ENCODE measurements at places on chromosomes 2 and 18.

DNA sequence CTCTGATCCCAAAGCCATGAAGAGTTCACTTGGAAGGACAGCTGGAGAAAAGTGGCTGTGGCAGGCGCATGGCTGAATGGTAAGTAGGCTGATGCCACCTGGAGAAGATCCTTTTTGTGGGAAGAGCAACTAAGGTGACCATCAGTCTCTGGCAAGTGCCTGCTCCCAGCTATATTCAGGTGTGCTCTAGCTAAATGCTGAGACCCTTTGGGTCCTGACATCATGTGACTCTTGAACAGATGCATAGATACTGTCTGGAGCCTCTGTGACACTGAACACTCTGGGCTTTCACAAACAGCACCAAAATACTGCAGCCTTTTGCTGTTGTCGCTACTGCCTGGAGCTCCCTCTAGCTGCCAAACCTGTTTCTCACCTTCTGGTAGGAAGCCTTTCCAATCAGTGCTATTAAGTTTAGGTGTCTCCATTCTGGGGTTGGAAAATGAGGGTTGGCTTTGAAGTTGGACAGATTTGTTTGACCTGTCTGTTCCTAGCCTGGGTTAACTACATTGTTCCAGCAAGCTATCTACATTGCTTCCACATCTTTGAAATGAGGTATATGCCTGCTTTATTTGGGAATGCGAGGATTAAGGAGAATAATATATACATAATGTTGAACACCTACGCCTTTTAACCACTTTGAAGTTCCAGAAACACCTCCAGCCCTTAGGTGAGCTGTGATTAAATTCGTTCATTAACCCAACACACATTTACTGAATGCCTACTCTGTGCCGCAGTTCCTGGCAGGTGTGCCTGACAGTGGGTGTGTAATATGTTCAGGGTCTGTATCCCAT lies 3.1 kb downstream of the EGR4 start:
- DNase-seq, result no peak

GRCh38 chr2:65350651-65351056 lies 81.7 kb downstream of the SPRED2 start:
- no peak for DNase-seq

DNA sequence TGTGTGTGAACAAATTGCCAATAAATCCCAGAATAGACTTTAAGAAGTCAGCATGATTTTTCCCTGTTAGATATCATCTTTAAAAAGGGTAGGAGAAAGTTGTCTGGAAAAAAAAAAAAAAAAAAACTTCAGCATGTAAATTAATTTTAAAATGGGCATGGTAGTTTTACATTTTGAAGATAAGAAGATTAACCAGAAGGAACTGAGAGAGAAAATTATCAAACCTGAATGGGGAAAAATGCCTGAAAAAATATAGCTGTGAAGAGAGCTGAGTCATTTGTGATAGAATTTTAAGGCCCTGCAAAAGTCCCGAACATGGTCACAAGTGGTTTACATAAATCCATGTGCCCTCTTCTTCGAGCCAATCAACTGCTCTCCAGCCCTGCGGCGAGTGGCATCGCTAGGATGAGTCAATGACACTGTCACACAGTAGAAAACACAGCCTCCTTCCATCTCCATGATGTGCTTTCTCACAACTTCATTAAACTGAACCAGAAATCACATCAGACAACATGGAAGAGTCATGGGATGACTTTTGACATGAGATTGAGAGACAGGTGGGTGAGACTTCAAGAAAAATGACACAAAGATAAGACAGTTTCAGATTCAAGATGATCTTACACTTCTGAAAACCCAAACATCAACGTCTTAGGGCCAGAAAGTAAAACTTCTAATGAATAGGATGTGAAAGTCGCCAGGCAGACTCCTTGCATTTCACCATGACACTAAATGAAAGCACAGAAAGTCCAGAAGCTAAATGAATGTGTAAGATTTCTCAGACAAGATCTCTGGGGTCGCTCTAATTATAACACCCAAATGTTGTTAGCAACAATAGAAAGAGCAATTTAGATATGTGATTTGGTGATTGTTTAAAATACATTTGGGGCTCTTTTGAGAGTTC lies 273.0 kb upstream of the ID2 start:
- DNase-seq, result no peak

DNA sequence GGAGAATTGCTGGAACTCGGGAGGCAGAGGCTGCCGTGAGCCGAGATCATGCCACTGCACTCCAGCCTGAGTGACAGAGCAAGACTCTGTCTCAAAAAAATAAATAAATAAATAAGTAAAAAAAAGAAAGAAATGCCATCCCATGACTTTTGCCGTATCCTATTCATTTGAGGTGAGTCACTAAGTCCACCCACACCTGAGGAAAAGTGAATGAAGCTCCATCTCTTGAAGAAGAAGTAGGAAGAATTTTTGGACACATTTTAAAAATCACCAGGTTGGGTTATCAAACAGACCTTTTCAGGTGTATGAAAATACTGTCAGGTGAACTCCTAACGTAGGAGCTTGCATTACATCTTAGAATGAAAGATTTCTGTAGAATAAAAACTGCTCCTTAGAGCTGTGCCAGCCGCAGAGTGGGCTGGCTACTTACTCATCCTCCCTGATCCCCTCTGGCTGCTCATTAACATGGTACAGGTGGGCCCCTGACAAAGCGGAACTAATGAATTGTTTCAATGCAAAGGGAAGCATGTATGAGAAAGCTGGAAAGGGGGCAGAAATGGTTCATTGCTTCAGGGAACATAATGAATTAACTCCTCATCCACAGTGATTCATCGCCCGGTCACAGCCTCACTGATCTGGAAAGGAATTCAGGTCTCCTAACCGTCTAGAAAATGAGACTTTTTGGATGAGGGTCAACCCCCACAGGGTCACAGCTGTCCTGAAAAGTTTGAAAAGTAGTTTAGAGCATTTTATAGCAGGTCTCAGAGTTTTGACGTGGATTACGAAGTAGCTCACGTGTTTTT lies 191.4 kb downstream of the SPP2 start:
- peak; percentile 35 for DNase-seq

GRCh38 chr2:192885569-192886160 lies 690.9 kb upstream of the TMEFF2 start:
- no peak for DNase-seq

- no peak for DNase-seq
These were observed 127.5 kb downstream of the PTGR3 start for GRCh38 chr18:75081486-75081885.

DNA sequence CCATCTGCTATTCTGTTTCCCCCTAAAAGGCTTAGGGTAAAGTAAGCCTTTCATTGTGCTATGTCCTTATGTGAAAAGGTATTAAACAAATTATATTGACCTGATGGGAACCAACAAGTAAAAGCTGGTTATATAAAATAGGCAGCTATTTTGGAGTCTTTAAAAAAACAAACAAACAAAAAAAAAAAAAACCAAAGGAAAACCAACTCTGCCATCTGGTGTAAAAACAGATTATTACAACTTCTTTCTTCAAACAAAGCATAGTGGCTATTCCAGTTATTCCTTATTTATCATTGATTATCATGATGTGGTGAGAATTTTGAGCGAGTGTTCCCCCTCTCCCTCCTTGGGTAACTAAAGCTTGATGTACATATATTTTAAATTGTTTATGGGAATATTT lies 122.3 kb upstream of the FHL2 start:
- no peak for DNase-seq

DNA sequence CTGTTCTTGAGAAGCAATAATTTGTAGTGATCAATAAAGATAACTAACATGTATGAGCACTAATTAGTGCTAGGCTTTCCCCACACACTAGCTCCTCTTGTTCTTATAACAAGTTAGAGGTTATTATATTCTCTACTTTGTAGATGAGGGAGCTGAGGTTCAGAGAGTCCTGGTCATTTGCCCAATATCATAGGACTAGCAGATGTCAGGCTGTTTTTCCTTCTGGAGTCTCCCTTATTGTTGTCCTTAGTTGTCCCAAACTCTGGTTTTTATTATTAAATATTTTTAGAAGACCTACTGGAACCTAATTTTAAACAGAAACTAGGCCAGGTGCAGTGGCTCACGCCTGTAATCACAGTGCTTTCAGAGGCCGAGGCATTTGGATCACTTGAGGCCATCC lies 16.5 kb upstream of the TTC39C start:
- DNase-seq, result no peak

DNA sequence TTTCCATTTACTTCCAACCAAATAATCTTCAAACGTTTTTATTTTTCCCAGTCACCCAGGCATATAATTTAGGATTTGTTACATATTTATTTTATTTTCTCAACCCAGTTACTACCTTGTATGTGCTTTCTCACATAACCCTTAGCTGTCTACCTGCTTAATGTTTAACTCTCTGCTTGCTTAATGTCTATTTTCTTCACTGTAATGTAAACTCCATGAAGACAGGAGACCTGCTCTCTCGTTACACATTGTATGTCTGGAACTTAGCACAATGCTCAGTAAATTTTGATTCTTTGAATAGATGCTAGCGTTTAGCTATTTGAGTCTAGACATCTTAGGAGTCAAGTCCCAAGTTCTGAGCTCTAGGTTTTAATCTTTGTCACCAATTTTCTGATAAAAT lies 70.2 kb downstream of the RBBP8 start:
- no peak for DNase-seq

DNA sequence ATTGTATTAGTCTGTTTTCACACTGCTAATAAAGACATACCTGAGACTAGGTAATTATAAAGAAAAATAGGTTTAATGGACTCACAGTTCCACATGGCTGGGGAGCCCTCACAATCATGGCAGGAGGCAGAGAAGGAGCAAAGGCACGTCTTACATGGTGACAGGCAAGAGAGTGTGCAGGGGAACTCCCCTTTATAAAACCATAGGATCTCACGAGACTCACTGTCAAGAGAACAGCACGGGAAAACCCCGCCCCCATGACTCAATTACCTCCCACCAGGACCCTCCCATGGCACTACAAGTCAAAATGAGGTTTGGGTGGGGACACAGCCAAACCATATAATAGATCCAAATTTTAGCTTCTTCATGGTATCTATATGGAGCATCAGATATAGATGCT lies 69.6 kb upstream of the TMEM87B start:
- no peak for DNase-seq

DNA sequence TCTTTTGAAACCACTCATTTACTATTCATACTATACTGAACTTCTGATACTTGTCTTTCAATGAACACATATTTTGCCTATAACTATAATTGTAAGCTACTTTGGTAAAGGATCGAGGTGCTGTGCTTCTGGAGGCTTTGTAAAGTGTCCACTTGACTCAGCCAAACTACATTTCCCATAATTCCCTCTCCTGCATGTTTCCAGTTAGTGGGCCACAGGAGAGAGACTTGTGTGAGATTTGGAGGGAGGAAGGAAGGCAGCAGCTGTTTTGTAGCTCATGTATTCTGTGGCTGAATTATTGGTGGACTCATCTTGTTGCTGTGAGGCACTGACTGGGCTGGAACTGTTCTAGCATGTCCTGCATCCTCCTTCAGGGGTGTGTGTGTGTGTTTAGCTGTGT lies 328.8 kb downstream of the ARL6IP6 start:
- no peak for DNase-seq

DNA sequence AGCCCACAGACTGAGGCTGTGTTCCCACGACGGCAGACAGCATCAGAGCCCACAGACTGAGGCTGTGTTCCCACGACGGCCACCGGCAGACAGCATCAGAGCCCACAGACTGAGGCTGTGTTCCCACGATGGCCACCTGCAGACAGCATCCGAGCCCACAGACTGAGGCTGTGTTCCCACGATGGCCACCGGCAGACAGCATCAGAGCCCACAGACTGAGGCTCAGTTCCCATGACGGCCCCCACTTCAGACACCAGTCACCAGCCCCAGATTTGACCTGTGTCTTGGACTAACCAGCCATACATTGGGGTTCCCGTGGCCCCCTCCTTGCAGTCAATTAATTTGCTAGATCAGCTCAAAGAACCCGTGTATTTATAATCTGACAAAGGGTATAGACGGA lies 57.8 kb upstream of the SNTG2 start:
- no peak for DNase-seq

DNA sequence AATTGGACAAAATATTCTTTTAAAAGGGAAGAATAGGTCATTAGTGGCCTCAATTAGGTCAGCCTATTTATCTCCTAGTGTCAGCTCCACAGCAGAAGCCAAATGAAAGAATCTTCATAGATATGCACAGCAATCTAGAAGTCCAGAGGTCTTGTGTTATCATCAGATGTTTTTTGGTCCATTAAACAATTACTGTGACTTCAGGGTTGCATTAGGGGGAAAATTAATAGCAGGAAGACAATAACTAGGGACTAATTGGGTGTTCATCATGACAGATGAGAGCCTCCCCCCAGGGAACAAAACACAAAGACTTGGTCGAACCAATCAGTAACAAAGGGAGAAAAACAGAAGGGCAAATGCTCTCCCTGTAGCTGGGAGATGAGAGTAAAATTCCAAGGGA lies 264.7 kb downstream of the PTH2R start:
- no peak for DNase-seq

- DNase-seq, result no peak
These were observed 342.4 kb downstream of the AKAIN1 start for GRCh38 chr18:4854671-4855070.

GRCh38 chr2:25614711-25615110 lies 58.7 kb downstream of the DTNB start:
- DNase-seq, result no peak

GRCh38 chr2:64454386-64455332 lies 697 bp downstream of the LGALSL start:
- no peak for DNase-seq

GRCh38 chr2:117888897-117889296 lies 74.4 kb downstream of the DDX18 start:
- DNase-seq, result no peak

DNA sequence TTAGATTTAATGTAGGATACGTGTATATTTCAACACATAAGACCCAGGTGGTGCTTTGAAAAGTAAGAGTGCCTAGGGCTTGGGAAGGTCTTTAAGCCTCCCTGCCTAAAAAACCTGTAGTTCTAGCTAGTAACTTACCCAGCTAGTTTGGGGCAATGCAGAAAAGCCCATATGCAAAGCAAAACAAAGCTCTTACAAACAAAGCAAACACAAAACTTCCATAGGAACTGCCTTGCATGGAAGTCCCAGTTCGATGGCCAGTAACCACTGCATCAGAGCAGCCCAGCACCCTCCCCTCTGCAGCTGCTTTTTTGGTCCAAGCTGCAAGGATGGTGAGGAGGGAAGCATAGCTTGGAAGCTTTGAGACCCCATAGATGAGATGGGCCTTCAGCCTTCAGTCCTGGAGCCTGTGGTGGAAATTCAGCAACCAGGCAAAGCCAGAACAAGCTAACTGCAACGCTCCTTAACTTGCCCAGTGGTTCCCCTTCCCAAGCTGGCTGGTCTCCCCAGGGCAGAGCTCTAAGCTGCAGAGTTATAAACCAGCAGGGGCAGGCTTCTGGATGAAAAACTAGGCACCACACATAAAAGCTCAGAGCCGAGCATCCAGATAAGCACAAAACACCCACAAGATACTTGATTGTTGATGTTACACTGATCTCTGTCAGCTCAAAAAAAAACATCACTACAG lies 16.2 kb downstream of the C2orf76 start:
- no peak for DNase-seq

GRCh38 chr2:36416370-36417165 lies 61.0 kb downstream of the CRIM1 start:
- DNase-seq, result no peak

- DNase-seq, result no peak
These were observed 1287.8 kb upstream of the TMEFF2 start for GRCh38 chr2:193482557-193482956.

Measured in fibroblast of skin of left quadriceps (primary cell).